ENCODE measurements at places on chromosomes 5 and 9.

- no peak for DNase-seq
Observed at GRCh38 chr9:91360551-91361290, 997 bp downstream of the AUH start.

DNA sequence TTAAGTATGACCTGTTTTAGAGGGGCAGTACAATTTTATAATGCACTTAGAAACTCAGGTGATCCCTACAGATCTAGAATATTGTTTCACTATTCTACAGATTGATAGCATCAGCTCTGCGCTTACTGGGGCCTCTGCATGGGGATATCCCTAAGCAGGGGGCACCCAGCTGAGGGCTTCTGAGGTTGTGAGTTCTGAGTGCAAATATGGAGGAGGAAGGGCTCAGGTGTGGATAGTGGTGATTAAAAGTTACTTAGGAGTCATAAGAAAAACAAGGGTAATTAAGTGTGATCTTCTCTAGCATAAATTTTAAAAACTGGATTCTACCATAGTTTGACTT lies 274.4 kb downstream of the EFNA5 start:
- DNase-seq, result no peak

DNA sequence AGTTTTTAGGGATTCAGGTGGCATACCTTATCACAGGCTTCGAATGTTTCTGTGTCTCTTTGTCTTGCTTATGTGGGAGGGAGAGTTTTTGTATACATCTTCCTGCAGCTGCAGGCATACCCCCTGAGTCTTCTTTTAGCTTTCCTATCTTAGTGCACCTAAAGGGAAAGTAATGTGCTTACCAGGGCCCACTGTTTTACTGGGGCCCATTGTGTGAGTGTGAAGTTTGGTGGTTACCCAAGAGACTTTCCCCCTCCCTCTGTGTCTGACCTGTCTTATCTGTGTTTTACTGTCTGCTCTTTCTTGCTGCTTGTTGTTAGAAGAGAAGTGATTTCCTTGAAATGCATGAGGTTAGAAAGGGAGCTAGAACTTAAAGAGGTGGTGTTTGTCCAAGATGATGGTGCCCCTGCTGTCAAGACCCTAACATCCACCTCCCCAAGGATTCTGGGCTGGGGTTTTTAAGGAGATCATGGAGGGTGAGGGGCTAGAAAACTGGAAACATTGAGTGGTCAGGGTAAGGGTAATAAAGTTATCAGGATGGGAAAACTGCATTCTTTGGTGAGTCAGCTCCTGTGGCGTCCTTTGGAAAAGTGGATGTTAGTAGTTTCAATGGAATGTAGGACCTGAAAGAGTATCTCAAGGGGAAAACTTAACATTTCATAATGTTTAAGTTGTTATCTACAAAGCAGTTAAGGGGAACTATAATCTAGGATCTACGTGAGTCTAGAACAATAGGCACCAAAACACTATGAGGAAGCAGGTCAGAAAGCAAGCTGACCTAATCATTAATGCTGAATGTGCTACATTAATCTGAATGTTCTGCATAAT lies 583.5 kb upstream of the TUSC1 start:
- DNase-seq, result peak; percentile 73

- DNase-seq, result peak; percentile 77
Observed at GRCh38 chr5:112772124-112772523, 34.4 kb downstream of the APC start.

GRCh38 chr9:121703014-121703734 lies 51.7 kb downstream of the DAB2IP start:
- DNase-seq, result no peak

- peak; percentile 23 for DNase-seq
Observed at GRCh38 chr9:128160603-128160987, 530 bp downstream of the BBLN start.

DNA sequence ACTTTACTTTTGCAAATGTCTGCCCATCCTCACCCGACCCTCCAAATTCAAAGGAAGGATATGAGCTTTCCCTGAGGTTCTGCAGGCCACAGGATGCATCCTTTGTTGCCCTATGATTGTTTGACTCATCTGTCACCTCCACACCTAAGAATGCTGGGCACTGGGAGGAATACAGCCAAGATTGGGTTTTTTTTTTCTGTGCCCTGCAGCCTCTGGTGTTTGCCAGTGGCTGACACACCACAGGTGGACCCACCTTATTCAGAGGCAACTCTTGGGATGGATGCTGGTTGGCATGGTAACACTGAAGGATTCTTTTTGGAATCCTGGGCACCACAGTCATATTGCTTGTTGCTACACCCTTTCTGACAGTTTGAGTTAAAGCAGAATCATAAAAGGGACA lies 29.7 kb downstream of the C9orf152 start:
- no peak for DNase-seq

DNA sequence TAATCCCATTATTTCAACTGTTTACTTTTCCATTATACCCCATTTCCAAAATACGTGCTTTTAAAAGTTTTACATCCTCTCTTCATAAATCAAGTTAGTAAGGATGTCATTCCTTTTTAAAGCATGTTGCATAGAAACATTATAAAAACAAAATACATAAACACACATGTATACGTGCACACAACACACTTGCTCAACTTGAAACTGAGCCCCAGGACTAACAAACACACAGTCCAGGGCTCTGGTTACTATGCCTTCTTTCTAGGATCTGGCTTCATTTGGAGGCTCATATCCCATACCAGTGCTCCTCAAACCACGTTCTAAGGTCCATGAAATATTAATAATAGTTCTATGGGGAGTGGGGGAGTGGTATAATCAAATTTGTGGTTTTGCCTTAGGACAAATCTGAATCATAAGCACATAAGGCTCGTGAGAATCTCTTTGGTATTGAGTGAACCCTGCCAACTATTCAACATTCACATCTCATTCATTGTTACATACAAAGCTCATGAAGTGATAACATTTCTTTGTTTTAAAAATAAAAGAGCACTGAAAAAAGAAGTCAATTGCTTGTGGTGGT lies 55.2 kb downstream of the NFIB start:
- peak; percentile 89 for DNase-seq

DNA sequence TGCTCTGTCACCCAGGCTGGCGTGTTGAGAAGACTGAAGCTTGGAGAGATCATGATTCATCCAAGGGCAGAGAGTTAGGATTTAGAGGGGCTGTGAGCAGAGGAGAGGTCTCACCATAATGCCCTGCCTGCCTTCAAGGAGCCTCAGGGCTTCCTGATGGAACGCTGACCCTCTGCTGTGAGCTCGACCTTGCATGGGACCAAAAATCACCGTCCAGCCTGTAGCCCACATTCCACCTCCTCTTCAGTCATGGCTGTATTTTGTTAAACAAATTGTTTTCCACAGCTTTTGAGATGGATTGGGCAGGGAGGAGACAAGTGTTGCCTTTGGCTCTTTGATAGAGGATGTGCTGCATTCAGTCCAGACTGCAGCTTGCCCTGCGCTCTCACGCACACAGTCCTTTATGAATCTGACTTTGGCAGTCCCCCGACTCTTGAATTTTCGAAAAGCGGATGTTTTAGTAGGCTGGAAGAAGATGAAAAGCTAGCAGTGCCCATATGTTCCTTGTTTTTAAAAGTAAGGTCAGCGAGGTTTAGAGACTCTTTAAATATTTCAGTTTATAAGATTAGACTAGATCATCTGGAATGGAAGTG lies 79.5 kb downstream of the MVB12B start:
- DNase-seq, result no peak

GRCh38 chr5:122099060-122099790 lies 21.2 kb upstream of the LOX start:
- peak; percentile 90 for DNase-seq

GRCh38 chr9:12502520-12502919 lies 190.7 kb upstream of the TYRP1 start:
- DNase-seq, result no peak

- no peak for DNase-seq
Observed at GRCh38 chr9:119221276-119221675, 148.0 kb downstream of the BRINP1 start.

GRCh38 chr9:12554636-12555035 lies 138.5 kb upstream of the TYRP1 start:
- peak; percentile 18 for DNase-seq

- peak; percentile 5 for DNase-seq
Observed at GRCh38 chr5:14534773-14535172, 46.8 kb upstream of the OTULINL start.

GRCh38 chr5:168944004-168944403 lies 356.9 kb downstream of the SLIT3 start:
- no peak for DNase-seq

GRCh38 chr9:109166171-109166770 lies 778 bp downstream of the FRRS1L start:
- DNase-seq, result no peak

GRCh38 chr5:124741711-124742496 lies 4.5 kb downstream of the ZNF608 start:
- peak; percentile 95 for DNase-seq

DNA sequence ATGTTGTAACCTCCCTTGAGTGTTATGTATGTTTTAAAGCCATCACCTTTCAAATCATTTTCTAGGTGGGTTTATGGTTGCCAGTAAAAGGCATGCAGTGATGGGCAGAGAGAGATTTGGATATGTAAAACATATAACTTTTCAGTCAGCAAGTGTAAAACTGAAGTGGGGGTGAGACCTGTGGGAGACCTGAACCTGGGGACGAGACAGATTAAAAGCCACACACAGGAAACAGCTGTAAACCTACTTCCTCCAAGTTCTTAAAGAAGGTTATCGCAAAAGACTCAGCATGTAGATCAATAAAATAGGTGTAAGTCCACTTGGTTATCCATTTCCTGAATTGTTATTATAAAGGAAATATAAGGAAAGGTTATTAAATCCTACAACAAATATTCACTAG lies 76.6 kb downstream of the YIPF5 start:
- DNase-seq, result no peak

DNA sequence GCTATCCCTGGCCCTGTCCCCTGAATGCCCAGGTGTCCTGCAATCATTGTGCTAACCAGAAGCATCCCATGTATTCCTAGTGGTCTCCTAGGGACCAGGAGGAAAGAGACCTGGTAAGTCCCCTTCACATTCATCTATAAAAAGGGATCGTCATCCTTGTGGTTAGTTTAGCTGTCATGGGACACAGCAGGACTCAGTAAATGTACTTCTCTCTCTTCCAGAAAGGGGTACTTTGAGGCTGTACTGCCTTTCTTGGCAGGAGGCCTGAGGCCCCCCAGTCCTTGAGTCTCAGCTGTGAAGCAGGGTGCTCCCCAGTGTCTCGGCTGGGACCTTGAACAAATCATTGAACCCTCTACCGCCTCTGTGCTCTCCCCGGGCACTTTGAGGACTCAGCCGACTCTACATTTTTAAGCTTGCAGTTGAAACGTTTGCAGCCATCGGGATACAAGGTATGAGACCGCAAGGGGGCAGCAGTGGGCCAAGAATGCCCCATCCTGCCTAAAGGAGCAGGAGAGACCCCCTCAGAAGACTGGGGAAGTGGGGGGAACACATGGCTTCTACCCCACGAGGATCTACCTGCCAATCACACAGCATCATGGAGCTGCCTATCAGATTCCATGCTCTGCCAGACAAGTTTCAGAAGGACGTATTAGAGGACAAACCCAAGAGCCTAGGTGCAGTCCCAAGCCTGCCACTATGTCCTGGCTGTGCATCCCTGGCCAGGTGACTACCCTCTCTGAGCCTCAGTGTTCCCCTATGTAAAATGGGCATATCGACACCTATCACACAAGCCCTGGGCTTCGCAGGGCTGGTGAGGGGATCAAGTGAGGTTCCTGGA lies 2.4 kb upstream of the PHYKPL start:
- DNase-seq, result peak; percentile 56

GRCh38 chr9:137502008-137502911 lies 43.1 kb upstream of the NSMF start:
- DNase-seq, result peak; percentile 21

DNA sequence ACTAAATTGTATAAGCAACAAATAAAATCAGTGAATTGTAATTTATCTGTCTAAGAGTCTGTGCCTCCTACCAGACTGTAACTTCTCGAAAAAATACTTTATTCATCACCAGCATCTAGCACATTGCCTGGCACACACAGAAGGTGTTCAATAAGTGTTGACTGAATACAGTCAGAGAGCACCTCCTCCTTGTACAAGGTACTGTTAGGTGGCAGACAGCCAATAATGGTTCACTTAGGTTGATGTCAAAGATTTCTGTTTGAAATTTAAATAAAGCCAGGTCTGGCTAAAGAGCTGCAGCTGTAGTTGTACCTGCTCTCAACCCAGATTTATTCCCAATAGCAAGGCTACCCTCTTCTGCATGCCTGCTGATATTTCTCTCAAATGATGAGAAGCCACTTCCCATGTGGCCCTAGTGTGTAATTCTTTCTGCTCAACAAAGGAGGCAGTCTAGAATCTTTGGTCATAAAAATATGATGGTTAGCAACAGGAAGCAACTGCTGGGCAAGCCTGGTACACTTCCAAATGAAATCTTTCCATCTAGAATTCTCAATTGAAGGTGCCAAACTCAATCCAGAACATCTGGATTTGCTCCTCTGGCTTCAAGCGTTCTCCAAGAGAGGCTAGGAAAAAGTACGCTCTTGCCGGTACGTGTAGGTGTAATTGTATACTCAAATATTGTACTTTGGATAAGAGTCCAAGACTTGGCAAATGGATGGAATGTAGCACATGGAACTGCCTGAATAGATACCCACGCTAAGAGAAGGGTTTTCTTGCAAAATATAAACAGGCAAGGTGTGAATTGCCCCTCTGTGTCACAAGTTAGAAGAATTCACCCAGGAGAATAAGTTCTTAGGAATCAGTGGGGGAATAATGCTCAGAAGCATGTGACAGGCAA lies 95.6 kb downstream of the NR6A1 start:
- no peak for DNase-seq

- DNase-seq, result no peak
Observed at GRCh38 chr5:73727470-73727869, 101.5 kb downstream of the ARHGEF28 start.

- no peak for DNase-seq
Observed at GRCh38 chr9:113621980-113622379, 158.5 kb downstream of the RGS3 start.

GRCh38 chr5:4977416-4978110 lies 162.6 kb upstream of the ADAMTS16 start:
- DNase-seq, result no peak

GRCh38 chr9:4799775-4800174 lies 7.0 kb downstream of the RCL1 start:
- DNase-seq, result no peak

DNA sequence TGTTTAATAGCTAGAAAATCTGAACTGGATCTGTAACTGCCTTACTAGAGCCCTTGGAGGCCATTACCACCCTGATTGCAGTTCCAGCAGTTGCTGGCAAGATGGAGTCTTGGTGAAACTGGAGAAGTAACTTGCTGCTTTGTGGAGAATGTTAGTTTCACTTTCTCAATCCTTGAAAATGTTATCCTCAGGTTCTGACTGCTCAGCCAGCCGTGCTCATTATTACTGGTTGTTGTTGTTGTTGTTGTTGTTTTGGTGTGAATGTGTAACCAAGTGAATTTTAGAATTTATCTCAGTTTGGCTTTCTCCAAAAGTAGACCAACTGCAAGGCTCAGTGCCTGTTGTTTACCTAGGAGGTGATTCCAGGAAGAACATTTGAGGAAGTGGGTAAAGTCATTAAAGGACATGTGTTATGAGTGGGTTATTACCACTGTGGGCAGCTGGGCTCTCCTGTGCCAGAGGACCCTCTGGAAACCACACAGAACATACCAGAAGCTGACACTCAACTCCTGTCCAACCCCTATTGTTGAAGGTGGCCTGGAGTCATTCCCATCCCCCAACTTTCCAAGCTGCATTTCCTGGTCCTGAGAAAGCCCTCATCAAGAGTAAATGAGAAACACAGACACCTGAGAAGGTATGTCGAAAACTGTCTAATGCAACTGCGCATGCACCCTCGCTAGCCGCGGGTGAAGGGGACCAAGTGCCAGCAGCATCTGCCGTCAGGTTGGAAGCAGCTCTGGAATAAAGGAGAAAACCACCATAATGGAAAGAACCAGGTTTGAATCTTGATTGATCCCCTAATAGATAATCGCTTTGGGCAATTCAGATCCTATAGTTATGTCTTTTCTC lies 111.6 kb downstream of the CMYA5 start:
- peak; percentile 29 for DNase-seq
